ENCODE measurements at places on chromosomes 1 and 21. TPM values are rescaled to one million over a fixed set of nuclear protein-coding genes. Genes with fewer than 3 reads are reported as not detected.

The NEK2 gene
- total RNA-seq: 15.0 TPM

The A3GALT2 gene
- 1.0 TPM for total RNA-seq

The LRRC38 gene
- 0.39 TPM for total RNA-seq

The CREG1 gene
- total RNA-seq: 109 TPM

The FCRL2 gene
- total RNA-seq: not detected

The ANGPTL7 gene
- total RNA-seq: not detected

Data from epithelial cell of alveolus of lung (primary cell).